Stimulated activated CD8-positive, alpha-beta memory T cell treated with anti-CD3 and anti-CD28 coated beads, Interleukin-4, amount 100 ng/mL, for 1 hour (primary cell): ENCODE measurements at places on chromosomes 11 and 22.

- no peak for DNase-seq
Measured at GRCh38 chr11:59115553-59115952, 8.5 kb downstream of the FAM111B start.

DNA sequence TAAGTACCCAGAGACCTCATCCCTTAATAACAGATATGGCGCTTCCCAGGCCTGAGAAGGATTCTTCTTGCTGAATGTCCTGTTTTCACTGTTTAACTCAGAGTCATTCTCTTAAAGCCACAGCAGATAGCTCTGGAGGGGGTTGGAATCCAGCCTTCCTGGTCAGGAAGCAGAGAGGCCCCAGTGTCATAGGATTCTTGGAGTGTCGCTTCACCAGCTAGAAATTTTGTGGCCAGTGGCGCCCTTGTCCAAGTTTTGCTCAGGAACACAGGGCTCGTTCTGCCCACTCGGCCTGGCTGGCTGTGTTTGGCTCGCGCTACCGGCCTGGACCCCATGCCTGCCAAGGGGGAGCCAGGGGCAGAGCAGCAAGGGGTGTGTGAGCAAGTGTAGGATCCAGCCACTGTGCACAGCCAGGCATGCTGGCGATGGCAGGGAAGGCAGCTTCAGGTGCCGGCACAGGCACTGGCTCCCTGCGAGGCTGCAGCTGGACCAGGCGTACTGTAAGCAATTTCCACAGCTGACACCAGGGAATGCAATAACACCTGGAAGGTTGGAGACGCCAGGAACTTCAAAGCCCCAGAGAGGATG is 214.8 kb upstream of the SESN3 start:
- DNase-seq, result no peak

GRCh38 chr11:102568851-102569250 is 38.3 kb upstream of the MMP7 start:
- no peak for DNase-seq

- no peak for DNase-seq
Measured at GRCh38 chr11:36057379-36058042, 113.6 kb downstream of the LDLRAD3 start.

DNA sequence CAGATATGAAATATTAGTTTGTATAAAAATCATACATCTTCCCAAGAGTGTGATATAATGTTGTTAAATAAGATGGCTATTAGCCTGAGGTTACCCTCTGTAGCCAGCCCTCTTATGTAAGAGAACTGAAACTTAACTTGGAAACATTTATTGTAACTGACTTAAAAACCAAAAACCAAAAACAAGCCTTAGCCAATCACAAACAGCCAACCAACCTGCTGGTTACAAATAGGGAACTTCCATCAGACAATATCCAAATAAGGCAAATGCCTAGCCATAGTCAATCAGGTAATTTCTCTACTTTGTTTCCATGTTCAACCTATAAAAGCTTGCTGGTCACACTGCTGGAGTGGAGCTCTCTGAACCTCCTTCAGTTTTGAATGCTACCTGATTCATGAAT is 14.1 kb downstream of the KBTBD3 start:
- no peak for DNase-seq

DNA sequence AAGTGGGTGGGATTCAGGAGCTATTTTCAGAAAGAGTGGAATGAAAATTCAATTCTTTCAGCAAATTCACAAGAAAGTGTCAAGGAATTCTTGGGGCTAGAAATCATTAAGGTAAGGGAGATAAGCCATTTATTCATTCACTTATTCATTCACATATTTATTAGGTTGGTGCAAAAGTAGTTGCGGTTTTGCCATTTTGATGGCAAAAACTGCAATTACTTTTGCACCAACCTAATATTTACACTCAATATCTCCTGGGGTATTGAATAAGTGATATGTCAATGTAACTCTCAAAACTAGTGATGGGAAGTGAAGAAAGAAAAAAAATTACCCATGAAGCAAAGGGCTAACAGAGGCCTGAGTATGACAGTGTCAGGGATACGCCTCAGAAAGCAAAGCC is at the start of gene OR10W1:
OR10W1 (minus strand) TSS at position 119 of the 400 bp plus-strand sequence. CDS start 402 bp downstream, outside the sequence.
- DNase-seq, result no peak
